Dorsolateral prefrontal cortex (tissue), 122 donors: ENCODE measurements at places on chromosomes 13 and 19. TPM values are rescaled to one million over a fixed set of nuclear protein-coding genes. Genes with fewer than 3 reads are reported as not detected.
A peak's percentile ranks its signal among the peaks of the same experiment; 100 is the strongest.

DNA sequence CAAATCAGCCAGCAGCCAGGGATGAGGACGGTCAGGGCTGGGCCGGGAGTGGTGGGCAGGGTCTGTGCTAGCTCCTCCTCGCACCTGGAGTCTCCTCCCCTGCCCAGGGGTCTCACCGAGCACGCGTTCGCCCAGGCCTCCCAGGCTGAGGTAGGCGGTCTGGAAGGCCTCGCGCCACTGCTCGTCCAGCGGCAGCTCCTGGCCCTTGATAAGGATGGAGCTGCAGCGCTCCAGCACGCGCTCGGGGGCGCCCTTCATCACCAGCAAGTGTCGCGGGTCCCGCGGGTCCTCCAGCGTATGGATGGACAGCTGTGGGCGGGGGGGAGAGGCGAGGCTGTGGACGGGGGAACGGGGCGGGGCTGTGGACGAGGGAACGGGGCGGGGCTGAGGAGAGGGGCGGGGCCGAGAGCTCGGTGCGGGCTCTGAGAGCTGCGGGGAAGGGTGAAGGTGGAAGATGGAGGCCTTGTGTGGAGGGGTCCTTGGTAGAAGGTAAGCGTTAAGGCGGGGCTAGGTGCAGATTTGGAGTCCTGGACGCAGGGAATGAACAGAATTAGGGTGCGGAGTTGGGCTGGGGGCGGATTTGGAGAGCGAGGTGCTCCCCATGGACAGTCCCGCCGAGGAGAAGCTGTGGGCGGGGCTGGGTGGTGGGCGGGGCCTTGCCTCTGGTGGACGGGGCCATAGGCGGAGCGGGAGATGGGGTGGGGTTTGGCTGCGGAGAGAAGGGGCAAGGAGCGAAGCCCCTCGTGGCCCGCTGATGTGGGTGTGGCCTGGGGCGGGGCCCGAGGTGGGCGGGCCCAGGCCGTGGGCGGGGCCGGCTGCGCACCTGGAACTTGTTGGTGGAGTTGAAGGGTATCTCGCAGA lies 5.7 kb downstream of the ATP4A start:
- DNase-seq: peak; percentile 19

- no peak for DNase-seq
Observed at GRCh38 chr13:33480561-33480960, 195.0 kb upstream of the STARD13 start.

GRCh38 chr13:97425590-97425989 lies 8.4 kb upstream of the RAP2A start:
- DNase-seq: no peak

Gene IL17D
- total RNA-seq: 40.8 TPM

GRCh38 chr13:112638919-112639318 lies 50.9 kb upstream of the ATP11A start:
- DNase-seq: no peak

GRCh38 chr19:46896076-46896794 lies 35.4 kb downstream of the ARHGAP35 start:
- no peak for DNase-seq

Gene TEAD2
- total RNA-seq: 6.1 TPM

Gene ZNF723
- total RNA-seq: not detected

DNA sequence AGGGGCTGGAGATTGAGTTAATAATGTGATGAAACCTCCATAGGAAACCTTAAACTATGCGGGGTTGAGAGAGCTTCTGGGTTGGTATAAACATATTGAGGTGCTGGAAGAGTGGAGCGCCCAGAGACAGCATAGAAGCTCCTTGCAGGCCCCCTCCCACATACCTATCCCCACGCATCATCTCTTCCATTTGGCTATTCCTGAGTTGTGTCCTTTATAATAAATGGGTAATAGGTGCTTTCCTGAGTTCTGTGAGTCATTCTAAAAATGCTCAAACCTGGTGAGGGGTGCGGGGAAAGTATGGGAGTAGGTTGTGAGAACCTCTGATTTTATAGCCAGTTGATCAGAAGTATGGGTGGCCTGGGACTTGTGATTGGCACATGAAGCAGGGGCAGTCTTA lies 14.6 kb downstream of the CCDC122 start:
- no peak for DNase-seq

Gene PBX4
- 2.3 TPM for total RNA-seq

DNA sequence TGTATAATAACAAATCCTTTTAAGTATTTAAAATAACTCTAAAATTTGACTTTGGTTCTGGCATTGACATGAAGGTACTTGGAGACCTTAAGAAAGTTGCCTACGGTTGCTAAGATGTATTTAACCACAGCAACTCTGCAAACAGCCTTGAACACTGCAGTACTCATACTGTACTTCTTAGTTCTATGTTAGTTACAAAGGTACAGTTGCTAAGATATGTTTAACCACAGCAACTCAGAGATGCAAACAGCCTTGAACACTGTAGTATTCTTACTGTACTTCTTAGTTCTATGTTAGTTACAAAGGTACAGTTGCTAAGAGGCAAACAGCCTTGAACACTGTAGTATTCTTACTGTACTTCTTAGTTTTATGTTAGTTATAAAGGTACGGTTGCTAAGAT lies 268.3 kb upstream of the MIR17HG start:
- DNase-seq: no peak

Gene SLC15A1
- total RNA-seq: not detected

Gene CGB2
- not detected for total RNA-seq

Gene MBNL2
- 204 TPM for total RNA-seq

Gene KLK4
- total RNA-seq: not detected

GRCh38 chr19:8459095-8459494 lies 14.3 kb downstream of the HNRNPM start:
- no peak for DNase-seq

GRCh38 chr19:55459551-55459949 lies 1.9 kb downstream of the ISOC2 start:
- DNase-seq: no peak

DNA sequence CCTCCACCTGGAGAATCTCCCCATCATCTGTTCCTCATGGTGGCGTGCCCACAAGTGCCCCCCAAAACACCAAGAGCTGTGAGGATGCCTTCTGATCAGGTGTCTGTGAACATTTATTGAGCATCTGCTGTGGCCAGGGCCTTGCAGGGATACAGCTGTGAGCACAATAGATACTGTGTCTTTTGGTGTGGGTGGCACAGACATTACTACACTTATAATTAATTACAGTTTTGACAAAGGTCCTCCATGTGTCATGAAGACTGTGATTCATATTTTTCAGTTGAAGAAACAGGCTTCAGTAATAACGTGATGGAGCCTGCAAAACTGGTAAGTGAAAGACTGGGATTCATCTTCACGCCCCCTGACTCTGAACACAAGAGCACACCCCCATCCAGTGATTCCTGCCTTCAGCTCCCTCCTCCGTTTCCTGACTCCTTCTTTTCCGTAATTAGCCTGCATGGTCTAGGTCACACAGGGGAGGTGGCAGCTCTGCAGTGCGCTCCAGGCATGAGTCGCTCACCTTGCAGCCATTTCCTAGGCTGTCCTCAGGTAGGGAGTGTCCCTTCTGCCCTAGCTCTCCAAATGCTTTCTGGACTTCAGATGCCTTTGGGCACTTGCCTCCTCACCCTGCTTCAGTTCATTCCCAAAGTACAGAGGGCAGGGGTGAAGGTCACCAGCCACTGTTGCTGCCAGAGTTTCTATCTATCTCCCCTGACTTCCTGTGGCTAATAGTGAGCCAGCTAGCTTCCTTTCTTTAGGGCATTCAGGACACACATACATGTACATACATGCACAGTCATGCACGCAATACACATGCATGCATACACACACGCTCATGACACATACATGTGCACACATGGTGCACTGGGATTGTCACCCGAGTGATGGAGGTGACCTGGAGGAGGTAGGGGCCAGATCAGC lies 66.5 kb downstream of the SIAH3 start:
- DNase-seq: no peak

DNA sequence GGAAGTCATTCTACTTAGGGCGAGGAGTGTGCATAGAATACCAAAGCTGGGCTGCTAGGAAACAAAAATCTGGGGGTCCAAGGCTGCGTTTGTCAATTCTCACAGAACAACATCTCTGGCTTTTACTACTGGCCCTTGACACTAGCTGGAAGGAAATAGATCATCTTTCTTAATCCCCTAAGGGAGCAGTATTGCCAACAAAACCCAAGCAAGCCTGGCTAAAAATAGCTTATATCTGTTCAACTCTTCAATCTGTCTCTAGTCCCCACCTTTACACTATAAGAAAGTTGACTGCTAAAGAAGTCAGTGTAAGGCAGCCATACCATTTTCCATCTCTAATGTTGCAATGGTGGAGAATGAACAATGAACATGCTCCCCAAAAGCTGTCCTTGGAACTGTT lies 107.8 kb upstream of the SPRY2 start:
- no peak for DNase-seq

Gene DUS3L
- 24.4 TPM for total RNA-seq

- no peak for DNase-seq
Observed at GRCh38 chr13:33787051-33787591, 30.8 kb upstream of the RFC3 start.

Gene SIGLECL1
- not detected for total RNA-seq

- DNase-seq: no peak
Observed at GRCh38 chr19:6876748-6877147, 10.6 kb upstream of the ADGRE1 start.

DNA sequence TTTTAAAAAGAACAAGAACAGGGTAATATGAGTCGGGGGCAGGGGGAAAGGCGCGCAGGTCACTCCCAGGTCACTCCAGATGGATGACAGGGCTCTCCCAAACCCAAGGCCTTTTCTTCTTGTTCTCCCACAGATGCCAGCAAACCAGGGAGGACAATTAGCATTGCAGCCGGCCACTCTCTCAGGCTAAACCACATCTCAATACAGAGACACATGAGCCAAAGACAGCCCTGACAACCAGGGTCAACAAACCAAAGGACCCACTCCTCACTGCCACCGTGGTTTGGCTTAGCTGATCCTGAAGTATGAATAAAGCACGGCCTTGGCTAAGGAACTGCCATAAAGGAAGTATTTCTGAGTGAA lies 47.3 kb downstream of the LATS2 start:
- DNase-seq: no peak

- no peak for DNase-seq
Observed at GRCh38 chr19:13868663-13869062, 8.3 kb upstream of the NANOS3 start.

GRCh38 chr13:31945202-31945961 lies 86.2 kb upstream of the FRY start:
- DNase-seq: peak; percentile 43

DNA sequence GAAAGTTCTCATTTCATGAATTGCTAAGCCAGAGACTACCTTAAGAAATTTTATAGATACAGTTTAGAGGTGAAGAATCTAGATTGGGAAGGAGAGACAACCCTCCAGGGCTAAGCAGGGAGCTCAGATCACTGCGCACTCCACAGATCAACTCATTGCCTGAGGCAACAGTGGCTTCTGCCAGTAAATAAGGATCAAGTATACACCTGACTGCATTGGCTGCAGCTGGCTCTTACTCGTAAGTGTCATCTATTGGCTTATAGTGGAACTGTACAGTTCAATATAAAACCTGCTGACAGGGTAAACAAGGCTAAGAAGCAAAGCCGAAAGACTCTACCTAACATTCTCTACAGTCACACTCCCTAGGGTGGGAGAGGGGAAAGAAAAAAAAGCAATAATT lies 18.0 kb upstream of the C1QTNF9B start:
- no peak for DNase-seq

GRCh38 chr19:51009061-51009891 lies 7.9 kb upstream of the KLK8 start:
- no peak for DNase-seq

Gene PRX
- total RNA-seq: 5.1 TPM

GRCh38 chr13:90270226-90270625 lies 1077.3 kb upstream of the MIR17HG start:
- DNase-seq: no peak

Gene TRIM28
- total RNA-seq: 199 TPM

Gene FAM216B
- total RNA-seq: not detected

DNA sequence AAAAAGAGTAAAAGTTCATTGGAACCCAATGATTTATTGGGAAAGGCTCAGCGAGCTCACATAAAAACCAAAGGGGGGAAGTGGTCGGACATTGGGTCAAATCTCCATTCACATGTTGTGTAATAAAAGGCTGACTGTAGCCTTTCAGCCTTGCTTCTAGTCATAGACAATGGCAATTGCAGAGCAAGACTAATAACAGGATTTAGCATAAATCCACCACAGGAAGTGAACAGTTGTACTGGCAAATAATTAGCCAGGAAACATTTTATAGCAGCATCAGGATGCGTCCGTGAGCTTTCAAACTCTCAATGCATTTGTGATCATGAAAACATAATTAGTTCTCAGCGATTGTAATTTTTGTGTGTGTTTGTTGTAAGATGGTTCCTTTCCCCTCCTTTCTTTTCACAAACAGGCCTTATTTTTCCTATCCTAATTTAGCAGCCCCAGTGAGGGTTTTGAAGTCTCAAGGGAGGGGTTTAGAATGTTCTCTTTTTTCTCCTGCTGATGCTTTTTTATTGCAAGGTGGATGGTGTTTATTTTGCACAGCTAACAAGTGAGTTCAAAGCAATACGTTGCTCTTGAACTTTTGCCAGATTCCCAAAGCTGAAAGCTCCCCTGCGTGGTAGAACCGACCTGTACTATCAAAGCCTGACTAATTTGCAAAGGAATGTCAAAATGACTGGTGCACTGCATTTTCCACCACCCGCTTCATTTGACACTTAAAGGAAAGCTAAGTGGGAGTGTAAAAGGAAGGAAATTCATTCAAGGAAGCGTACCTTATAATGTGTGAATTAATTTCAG lies 105.6 kb downstream of the SPRY2 start:
- DNase-seq: no peak
